ENCODE measurements at places on chromosomes 16 and 17.

- DNase-seq, result peak; percentile 84
These were observed 5.2 kb downstream of the BAIAP2 start for GRCh38 chr17:81039854-81040758.

GRCh38 chr17:29667969-29668368 lies 45.3 kb upstream of the CORO6 start:
- DNase-seq, result no peak

DNA sequence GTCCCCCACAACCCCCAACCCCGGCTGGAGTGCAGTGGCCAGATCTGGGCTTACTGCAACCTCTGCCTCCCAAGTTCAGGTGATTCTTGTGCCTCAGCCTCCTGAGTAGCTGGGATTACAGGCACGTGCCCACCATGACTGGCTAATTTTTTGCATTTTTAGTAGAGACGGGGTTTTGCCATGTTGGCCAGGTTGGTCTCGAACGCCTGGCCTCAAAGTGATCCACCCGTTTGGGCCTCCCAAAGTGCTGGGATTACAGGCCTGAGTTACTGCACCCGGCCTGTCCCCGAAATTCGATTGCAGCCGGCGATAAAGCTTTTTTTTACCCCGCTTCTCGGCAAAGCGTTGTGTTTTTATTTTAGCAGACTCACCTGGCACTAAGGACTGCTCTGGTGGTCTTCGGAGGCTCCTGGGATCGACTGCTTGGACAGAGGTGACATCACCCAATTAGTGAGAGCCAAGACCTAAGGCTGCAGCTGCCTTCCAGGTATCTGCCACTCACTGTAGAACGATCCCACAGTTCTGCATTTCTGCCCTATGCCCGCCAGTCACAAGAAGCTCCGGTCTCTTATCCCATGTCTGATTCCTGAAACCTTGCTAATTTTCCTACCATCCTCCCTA lies 82.2 kb upstream of the ARL4D start:
- no peak for DNase-seq

GRCh38 chr17:35900708-35901480 lies 20.7 kb upstream of the CCL5 start:
- DNase-seq, result peak; percentile 24

- peak; percentile 62 for DNase-seq
These were observed 23.2 kb downstream of the USP43 start for GRCh38 chr17:9668517-9668916.

DNA sequence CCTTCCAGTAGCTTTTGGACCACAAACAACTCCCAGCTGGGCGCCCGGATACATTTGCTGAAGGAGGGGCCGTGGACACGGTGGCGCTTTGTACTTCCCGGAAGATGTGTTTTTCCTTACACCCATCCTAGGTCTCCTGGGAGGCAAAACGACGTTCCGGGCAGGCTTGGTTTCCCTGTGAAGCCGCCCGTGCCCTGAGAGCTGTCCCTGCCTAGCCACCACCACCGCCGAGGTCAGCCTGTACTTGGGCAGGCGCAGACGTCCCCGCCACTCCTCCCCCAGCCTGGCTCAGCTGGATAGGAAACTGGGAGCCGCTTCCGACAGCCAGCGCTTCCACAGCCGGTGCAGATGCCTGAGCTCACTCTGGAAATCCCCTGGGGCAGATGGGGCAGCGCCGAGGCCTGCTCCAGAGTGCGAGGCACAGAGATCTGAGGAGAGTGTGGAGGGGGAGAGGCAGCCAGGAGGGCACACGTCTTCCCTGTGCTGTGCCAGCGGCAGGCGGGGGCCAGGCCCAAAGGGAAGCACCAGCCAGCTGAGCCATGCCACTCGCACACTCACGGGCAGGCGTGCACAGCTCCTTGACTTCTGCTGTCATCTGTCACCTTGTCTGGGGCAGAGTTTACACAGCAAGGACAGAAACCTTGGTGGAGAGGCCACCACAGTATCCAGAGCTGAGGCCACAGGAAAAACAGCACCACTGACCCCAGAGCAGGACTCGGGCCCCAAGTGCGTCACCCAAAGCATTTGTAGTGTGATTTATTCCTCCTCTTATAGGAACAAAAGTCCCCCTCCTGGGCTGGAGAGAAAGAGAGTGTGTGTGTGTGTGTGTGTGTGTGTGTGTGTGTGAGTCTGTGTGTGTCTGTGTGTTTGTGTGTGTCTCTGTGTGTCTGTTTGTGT lies 3.0 kb downstream of the RHBDF2 start:
- DNase-seq, result peak; percentile 74

- DNase-seq, result peak; percentile 96
These were observed 1.7 kb downstream of the SLFN5 start for GRCh38 chr17:35244341-35245195.

GRCh38 chr16:72464052-72464451 lies 292.1 kb upstream of the PMFBP1 start:
- no peak for DNase-seq

- peak; percentile 62 for DNase-seq
These were observed 1.0 kb downstream of the ST3GAL2 start for GRCh38 chr16:70437582-70438557.

- peak; percentile 51 for DNase-seq
These were observed 984 bp downstream of the CENPV start for GRCh38 chr17:16352303-16352666.

- DNase-seq, result peak; percentile 30
These were observed 12.0 kb downstream of the AP1G1 start for GRCh38 chr16:71796501-71797097.

- no peak for DNase-seq
These were observed 24.9 kb downstream of the RARA start for GRCh38 chr17:40333781-40334448.

DNA sequence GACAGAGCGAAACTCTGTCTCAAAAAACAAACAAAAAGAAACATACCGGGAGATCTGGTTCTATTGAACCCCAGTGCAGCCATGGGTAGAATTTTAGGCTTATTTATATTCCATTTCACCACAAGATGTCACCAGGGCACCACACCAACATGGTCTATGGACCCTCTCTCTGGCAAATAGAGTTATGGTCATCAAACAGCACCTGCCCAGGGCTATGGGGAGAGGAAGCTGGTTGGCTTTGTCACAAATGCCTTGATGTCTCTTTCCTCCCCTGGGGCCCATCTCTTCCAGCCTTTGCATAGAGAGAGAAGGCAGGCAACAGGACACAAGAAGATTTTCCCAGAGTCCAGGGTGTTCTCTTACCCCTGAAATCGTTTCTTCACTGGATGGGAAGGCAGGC lies 128.4 kb downstream of the WWOX start:
- DNase-seq, result no peak

DNA sequence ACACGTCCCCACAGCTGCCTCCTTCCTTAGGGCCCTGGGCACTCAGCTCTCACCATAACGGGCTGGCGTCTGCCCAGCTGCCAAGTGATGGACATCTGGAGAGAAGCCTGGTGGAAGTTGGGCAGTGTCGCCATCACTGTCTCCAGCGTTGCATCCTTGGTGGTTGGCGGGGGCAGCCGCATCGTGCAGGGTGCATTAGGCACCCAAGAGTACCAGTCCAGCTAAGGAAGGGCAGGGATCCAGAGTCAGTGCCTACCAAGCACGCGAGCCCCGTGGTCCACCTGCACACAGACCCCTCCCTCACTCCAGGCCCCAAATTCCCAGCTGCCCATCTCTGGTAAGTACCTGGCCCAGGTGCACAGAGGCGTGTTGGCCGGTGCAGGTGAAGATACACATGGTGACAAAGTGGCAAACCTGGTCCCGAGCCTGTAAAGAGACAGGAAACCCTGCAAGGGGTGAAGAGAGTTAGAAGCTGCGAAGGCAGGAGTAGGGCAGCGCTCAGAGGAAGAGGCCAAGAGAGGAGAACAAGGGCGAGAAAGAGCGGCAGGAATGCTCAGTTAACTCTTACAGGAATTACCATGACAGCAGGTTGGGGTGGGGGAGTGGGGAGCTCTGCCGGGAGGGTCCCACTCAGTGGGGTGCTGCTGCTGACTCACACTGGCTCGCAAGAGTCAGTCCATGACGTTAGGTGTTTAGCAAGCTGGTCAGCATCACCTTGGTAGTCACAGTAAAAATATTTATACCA lies 9.5 kb downstream of the ALOX15 start:
- peak; percentile 14 for DNase-seq

DNA sequence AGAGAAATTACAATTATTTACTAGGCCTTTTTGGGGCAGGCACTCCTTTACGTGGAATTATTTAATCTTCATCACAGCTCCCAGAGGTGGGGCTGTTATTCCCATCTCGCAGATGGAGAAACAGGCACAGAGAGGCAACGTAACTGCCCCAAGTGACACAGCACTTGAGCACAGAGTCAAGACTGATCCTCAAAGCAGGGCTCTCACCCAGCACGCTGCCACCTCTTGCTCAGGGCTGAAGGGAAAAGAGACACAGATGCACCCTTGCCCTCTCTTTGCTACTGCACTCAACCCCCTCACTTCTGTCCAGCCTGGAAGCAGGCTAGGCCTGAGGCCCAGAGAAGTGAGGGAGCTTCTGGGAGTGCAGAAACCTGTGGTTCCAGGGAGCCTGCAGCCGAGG lies 4.4 kb downstream of the ADAM11 start:
- no peak for DNase-seq

DNA sequence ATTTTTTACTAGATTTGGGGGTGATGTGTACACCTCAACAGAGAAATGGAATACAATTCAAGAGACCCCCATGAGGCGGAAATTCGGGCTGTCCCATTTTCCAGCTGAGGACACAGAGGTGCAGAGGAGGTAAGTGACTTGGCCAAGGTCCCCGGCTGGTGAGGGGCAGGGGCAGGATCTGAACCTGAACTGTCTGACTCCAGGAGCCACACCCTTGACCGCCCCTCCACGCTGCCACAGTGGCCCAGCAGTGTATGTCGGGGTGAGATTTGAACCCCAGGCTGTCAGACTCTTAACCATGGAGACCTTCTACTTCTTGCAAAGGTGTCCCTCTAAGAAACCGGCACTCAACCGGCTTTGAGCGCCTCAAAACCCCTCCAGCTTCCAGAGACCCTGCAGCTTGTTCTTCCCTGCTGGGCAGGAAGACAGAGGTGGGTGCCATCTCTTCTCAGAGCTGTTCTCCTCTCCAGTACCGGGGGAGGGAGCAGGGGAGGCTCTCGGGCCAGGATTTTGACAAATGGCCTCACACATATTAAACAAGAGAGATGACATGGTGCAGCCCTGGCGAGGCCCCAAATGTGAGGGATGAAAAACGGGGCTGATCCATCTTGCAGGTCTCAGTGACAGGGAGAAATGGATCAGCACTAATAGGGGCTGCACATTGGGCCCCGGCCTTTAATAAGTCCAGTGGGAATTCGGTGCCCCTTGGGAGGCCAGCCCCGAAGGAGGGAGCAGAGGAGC lies 222.3 kb downstream of the GSG1L start:
- no peak for DNase-seq

DNA sequence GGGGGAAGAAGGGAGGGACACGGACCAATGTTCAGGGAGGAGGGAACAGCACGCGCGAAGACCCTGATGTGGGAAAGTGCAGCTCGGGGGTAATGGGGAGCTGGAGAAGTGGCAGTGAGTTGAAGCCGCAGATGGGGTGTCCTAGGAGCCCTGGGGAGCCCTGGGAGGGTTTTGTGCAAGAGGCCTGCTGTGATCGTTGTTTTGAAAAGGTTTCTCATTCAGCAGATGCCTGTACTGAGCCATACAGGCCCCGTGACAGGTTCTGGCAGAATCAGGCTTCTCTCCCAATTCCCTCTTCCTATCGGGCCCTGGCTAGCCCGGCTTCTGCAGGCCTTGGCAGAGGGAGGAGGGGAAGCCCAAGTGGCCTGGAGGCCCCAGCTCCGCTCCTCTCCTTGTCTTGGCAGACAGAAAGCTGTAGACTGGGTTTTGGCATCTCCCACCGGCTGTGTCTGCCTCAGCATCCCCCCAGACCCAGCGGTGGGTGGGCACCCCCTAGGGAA lies 38.4 kb upstream of the EMP2 start:
- DNase-seq, result no peak

DNA sequence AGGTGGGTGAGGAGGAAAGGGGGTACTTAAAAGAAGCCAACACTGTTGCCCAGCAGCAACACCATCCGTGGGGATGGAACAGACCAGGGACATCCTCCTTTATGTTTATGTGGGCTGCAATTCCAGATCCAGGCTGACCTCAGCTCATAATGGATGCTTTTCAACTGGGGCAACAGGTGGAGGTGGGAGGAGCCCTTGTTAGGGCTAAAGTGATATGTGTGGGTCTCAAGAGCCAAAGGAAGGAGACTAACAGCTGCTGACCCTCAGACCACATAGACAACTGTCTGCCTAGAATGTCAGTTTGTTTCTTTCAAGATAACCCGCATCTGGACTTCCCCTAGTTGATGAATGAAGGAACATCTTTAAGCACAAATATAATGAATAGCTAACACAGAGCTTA lies 2.0 kb upstream of the INPP5K start:
- no peak for DNase-seq

GRCh38 chr17:69250641-69251040 lies 22.0 kb upstream of the ABCA10 start:
- DNase-seq, result peak; percentile 2

GRCh38 chr17:13634021-13634420 lies 32.3 kb upstream of the HS3ST3A1 start:
- no peak for DNase-seq

GRCh38 chr16:15613676-15614075 lies 29.3 kb downstream of the MARF1 start:
- DNase-seq, result no peak

GRCh38 chr17:36980280-36980761 lies 31.6 kb downstream of the AATF start:
- peak; percentile 15 for DNase-seq

- DNase-seq, result no peak
These were observed 11.1 kb downstream of the USP6 start for GRCh38 chr17:5126719-5127488.

DNA sequence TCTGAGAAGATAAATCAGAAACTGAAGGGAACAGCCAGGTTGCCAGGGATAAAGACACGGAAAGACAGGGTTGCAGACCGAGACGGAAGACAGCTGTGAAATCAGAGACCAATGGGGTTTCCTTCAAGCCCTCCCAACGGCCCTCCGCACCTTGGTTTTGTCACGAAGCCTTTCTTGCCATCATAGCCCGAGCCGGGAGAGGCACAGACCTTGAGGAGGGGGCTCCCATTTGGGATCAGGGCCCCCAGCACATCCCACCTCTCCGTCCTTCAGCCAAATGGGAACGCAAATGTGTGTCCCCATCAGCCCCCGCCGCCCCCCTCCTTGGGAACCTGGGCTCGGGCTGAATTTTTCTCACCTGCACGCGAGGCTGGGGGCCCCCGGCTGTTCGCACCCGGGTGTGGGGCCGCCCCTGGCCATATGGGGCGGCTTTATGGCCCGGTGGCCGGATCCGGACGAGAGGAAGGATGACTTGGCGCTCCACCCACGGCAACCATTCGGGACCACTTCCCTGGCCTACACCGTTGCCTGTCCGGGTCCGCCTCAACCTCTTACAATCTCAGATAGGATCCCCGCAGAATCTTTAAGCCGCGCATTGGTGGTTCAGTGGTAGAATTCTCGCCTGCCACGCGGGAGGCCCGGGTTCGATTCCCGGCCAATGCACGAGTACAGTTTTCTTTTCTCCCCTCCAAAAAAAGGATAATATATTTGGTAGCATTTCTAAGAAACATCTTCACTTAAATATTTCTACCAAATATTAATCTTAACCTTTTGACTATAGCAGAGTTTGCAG lies 1.4 kb upstream of the HES7 start:
- DNase-seq, result peak; percentile 76
